ENCODE measurements at places on chromosomes 16 and 17.

GRCh38 chr16:12794486-12795387, 8.9 kb downstream of the CPPED1 start:
- no peak for DNase-seq

GRCh38 chr17:36849871-36850348, 87.4 kb upstream of the LHX1 start:
- peak; percentile 38 for DNase-seq

- no peak for DNase-seq
Measured at GRCh38 chr16:29688172-29688571, 9.2 kb downstream of the QPRT start.

DNA sequence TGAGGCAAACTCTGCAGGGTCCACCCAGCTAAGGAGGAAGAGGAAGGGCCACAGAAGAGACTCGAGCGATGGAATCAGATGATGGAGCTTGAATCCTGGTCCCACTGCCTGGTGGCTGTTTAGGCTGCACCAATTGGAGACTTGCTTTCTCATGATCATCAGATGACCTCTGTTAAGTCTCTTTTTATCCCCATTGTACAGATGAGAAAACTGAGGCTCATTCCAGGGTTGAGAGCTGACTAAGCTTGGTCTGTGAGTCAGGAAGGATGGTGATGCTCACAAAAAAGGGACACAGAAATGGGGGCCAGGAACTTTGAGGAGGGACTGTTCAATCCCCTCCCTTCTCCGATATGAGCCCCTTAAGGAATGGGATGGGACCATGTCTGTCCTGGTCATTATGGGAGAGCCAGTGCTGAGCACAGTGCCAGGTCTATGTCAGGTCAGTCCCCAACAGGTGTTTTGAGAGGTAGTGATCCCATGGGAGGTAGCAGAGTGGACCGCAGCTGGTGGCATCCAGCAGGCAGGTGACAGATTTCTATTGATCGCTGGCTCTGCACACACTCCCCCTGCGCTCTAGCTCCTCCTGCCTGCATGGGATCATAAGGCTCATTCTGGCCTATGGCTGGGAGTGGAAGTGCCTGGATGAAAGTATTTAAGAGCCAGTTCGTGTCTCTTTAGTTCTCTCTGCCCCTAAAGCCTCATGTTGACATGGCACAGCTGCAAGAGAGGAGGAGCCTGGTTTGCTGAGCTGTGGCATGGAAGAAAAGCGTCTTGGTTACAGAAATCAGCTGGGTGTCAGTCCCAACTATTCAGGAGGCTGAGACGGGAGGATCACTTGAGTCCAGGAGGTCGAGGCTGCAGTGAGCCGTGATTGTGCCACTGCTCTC, 27.2 kb downstream of the SNX20 start:
- no peak for DNase-seq

Data from endothelial cell (in vitro differentiated cells).